ENCODE measurements at places on chromosomes 2 and 18.

- DNase-seq: no peak
These were observed 23.9 kb downstream of the CALCRL start for GRCh38 chr2:187424146-187424545.

GRCh38 chr18:46485675-46486194 lies 171.3 kb downstream of the LOXHD1 start:
- DNase-seq: no peak

GRCh38 chr2:158497486-158497885 lies 40.7 kb downstream of the PKP4 start:
- DNase-seq: no peak

DNA sequence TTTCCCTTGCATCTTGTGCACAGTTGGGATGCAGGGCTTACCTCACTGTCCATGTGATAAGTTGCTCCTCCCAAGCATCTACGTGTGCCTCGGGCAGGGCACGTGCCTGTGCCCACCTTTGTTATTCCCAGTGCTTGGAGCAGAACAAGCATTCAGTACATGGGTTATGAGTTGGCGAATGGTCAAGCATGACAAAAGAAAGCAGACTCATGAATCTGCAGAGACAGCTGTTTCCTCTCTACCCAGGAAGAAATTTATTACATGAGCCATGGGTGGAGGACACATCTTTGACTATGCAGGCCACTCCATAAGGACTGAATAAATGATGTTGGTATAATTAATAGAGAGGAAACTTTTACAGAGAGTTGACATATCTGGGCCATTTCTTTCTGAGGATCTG lies 127.8 kb downstream of the TPGS2 start:
- DNase-seq: no peak

DNA sequence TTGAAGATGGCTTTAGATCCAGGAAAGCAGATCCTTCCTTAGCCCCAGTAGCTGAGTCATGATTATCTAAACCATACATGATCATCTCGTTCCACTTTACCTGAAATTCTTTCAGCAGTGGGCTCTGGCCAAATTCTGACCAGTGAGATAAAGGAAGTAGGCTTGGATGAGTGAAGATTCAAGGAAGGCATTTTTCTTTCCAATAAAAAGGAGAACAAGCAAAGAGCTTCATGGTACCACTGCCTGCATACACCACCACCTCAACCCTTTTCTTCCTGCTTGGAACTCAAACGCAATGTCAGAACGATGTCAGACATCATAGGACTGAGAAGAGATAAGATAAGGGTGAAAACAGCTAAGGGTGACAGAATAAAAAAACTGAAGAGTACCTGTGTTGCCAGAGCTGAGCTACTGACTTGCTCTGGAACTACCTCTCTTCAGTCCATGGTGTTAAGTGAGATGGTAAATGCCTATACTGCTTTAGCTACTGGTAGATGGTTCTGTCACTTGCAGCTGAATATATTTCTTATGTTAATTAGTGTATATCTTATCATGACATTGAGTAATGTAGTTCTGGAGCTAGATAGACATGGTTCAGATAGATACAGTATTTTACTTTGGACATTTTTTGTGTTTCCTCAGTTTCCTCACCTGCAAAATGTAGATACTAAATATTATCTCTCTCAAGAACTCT lies 58.7 kb upstream of the ACVR1 start:
- DNase-seq: no peak

- no peak for DNase-seq
These were observed 11.5 kb downstream of the GCC2 start for GRCh38 chr2:108460345-108461037.

GRCh38 chr2:99240431-99240830 lies 15.0 kb downstream of the LYG2 start:
- no peak for DNase-seq

- DNase-seq: no peak
These were observed 1.4 kb upstream of the MALT1 start for GRCh38 chr18:58669731-58670378.

- peak; percentile 28 for DNase-seq
These were observed 318.7 kb downstream of the PDE11A start for GRCh38 chr2:177753682-177754491.

- DNase-seq: no peak
These were observed 20.9 kb upstream of the CD302 start for GRCh38 chr2:159818940-159819339.

- no peak for DNase-seq
These were observed 582.1 kb downstream of the ZEB2 start for GRCh38 chr2:143937723-143938350.

DNA sequence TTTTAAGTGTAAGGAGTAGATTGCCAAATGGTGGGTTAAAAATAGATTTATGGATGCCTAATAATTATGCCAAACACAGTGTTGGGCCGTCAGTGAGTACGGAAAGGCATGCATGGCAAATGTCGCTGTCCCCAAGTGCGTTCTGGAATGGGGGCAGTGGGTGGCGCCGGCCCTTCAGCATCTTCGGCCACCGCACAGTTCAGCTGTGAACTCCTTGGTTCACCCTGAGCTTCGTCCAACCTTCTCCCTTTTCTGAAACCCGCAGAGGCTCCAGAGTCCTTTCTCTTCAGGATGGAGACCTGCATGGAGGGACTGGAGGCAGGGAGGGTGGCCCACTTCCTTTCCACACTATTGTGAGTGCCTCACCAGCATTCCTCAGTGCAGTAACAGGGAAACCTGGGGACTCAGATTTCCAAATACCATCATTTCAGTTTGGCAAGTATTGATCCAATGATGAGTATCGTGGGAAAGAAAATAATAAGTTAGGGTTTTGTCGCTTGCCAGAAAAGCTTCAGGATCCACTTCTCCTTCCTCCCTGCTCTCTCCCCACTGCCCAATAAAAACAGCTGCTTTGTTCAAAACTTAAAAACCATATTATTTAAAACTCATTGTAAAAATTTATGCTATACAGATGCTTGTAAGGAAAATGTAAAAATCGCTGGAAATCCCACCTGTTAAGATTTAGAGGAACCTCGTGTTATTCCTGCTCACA lies 74.6 kb upstream of the TXNDC2 start:
- DNase-seq: no peak

- no peak for DNase-seq
These were observed 3.0 kb downstream of the VWA3B start for GRCh38 chr2:98089941-98090340.

- no peak for DNase-seq
These were observed 66.4 kb downstream of the MAPK4 start for GRCh38 chr18:50626317-50626716.

DNA sequence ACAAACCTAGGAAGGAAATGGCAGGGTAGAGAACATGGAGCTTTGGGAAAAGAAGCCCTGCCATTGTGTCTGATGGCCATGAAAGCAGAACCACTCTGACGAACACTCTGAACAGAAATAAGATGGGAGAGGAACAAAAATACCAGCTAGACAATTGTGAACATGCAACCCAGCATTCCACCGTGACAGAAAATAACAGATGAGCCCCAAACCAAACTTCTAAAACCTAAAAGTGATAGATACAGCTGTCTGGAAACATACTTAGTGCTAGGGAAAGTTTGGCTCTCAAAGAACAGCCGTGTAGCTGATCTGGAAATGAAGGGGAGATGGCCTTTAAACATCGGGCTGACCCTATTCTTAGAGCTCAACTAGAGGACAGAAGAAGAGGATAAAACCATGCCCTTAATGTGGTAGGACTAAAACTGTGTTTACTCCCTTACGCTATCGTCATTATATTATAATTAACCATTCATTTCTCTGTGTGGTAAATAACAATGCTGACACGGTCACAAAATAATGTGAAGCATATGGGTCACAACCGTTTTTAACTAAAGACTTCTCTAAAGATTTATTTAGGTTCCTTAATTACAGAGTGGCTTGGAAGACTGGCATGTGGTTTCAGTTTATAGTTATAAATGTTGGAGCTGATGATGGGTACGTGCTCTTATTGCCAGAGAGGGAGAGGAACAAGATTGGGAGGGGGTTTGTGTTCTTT lies 80.6 kb downstream of the MYO1B start:
- no peak for DNase-seq

- DNase-seq: no peak
These were observed 627 bp downstream of the RNF25 start for GRCh38 chr2:218671097-218671653.

Data from RPMI8226 (cell line).